Mucosa of descending colon (tissue), 3 donors: ENCODE measurements at places on chromosomes 2 and 18.

- DNase-seq: no peak
Observed at GRCh38 chr18:63823516-63824219, 48.5 kb downstream of the SERPINB7 start.

DNA sequence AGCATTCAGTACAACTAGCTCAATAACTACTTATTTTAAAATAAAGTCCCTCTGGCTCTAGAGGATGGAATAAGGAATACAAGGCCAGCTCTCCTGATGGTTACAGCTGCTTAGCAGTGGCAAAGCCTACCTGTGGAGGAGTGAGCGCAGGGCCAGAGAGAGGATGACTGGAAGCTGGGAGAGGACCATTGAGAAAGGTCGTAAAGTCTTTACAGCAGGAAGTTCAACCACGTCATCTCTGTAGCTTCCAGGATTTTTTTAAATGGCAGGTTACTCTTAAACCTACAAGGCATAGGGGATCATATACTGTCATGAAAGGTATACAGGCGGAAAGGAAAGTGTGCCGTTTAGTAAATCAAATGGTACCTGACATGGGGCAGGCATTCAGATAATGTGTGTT lies 26.3 kb downstream of the ANXA4 start:
- no peak for DNase-seq

DNA sequence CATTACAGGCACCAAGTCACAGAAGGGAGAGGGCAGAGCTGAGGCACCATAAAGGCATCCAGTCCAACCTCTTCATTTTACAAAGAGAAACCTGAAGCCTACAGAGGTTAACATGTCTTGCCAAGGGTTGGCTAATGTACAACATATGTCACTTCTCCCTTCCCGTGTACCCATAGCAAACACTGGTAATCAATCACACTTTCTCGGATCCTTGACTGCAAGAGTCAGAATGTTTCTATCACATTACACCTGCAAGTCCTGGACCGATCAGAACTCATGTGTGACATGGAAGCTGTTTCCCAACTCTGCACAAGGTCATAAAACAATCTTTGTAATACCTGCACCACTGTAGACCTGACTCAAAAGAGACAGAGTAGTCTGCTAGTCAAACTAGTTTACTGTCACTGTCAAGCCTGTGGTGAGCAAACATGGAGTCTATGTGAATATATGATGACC lies 6.0 kb downstream of the ANKRD44 start:
- DNase-seq: no peak

DNA sequence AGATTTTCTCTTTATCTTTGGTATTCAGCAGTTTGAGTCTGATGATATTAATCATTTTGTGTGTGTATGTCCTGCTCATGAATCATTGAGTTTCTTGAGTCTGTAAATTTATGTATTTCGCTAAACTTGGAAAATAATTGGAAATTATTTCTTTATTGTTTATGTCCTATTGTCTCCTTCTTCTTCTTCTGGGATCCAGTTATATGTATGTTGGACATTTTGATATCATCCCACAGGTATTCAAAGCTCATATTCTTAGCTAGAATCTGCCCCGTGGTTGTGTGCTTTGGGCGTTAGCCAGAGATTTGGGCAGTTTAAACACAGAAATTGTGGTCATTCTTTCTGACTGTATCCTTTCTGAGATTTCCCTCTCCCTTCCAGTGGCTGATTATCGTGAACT lies 243.0 kb upstream of the SPRED2 start:
- DNase-seq: no peak

DNA sequence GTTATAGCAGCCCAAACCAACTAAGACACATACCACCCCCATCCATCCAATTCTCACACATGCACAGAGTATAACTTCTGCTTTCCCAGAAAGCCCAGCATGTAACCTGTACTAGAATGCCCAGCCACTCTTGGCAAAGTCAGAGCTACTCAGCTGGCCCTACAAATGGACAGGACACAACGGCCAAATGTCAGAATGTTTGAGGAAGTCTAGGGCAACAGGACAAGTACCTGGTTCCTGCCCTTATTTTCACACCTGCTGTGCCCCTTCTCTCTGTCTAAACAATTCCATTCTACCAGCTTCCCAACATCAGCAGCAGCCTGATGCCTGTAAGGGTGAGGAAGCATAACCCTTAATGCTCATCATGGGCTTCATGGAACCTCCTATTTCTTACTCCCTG lies 15.1 kb upstream of the BZW1 start:
- no peak for DNase-seq

DNA sequence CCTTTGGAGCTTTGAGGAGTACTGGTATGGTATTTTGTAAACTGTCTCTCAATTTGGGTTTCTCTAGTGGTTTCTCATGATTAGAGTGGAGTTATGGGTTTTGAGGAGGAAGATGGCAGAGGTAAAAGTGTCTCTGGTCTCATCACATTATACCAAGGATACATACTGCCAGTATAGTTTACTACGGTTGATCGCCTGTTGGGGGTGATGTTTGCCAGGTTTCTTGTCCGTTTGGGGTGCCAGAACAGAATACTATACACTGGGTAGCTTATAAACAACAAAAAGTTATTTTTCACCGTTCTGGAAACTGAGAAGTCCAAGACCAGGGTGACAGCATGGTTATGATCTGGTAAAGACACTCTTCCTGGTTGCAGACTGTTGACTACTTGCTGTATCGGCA lies 293.7 kb downstream of the NYAP2 start:
- no peak for DNase-seq

GRCh38 chr2:241000831-241001321 lies 2.5 kb downstream of the SNED1 start:
- DNase-seq: no peak

DNA sequence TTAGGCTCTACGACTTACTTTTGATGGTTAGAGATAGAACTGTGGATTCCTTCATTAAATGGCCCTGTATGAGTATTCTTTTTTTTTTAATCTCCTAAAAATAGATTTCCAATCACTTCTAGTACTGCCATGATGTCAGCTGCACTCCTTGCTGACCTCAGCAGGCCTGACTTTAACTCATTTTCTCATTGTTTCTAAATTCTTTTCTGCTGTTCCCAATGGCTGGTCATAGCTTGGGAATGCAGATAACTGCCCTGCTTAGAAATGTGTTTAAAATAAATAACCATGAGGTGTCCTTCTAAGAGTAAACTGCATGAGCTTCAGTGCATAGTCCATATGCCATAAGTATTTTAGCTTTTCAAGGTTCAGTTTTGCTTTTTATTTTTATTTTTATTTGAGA lies 15.7 kb downstream of the CCDC85A start:
- DNase-seq: no peak

DNA sequence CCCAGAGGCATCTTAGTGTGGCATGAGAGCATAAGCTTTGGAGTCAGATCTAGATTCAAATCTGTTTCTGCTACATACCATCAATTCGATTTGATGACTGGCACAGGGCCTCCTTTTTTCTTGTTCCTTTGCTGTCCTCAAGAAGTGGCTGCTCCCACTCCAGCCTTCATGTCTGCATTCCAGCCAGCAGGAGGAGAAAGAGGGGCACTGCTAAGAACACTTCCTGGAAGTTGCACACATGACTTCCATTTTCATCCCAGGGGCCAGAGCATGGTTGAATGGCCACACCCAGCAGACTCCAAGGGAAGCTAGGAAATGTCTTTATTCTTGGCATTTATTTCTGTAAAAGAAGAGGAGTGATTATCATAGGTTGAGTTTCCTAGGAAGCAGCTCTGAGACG lies 50.4 kb downstream of the EML6 start:
- DNase-seq: no peak

GRCh38 chr18:79200546-79201268 lies 131.5 kb downstream of the ATP9B start:
- DNase-seq: no peak

GRCh38 chr2:44580875-44581515 lies 219.2 kb downstream of the CAMKMT start:
- DNase-seq: no peak

DNA sequence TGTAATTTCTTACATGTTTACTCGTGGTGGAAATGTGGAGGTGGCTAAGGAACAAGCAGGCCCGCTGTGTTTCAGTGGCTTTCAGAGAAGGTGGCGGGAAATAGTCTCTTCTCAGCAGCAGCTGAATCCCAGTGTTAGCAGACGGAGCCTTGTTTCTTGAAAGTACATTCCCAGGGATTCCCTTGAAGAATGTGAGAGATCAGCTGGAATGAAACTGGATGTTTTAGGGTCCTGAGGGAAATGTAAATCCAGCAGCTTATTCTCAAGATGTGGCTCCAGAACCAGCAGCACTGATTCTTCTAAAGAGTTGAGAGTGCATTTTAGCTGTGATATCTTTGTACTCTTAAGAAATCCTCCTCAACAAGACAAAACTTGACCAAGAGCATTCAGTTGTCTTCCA lies 59.1 kb downstream of the CDC42EP3 start:
- no peak for DNase-seq
